ENCODE measurements at places on chromosomes 6 and 20.
A peak's percentile ranks its signal among the peaks of the same experiment; 100 is the strongest.

GRCh38 chr6:162140251-162140852 is 587.2 kb downstream of the PRKN start:
- DNase-seq, result no peak

DNA sequence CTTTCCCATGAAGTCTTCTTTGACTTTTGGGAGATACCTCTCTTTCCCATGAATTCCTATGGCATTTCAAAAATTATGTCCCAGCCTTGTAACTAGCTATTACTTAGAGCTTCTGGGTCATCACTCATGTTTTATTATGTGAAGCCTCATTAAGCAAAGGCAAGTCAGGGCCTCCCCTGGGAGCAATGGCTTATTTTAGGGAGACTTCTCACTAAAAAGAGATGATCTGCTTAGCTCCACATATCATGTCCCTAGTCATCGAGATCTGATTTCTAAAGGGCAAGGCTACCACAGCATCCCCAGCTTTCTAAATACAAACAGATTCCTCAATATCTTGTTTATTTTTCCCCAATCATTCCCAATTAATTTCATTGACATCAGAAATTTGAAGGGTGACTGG is 154.0 kb upstream of the MANEA start:
- DNase-seq, result no peak

DNA sequence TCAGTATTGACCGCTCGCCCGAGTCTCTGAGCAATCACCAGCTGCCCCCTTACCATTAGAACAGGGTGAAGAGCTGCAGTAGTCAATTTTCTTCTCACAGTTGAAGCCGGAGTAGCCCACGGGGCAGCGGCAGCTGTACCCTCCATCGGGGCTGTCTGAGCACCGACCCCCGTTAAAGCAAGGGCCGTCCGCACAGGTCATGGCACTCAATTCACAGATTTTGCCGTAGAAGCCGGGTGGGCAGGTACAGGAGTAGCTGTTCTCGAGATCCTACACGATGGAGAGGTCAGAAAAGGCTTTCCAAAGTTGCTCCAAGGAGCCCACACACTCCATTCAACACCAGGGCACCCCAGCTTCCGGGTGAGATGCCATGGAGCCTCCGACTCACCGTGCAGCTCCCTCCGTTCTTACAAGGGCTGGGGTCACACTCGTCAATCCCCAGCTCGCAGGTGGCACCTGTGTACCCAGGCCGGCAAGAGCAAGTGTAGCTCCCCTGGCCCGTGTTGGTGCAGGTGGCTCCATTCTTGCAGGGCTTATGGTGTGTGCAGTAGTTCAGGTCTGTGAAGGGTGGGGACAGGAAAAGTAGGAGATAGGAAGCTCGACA is 5.9 kb downstream of the DLL1 start:
- no peak for DNase-seq

DNA sequence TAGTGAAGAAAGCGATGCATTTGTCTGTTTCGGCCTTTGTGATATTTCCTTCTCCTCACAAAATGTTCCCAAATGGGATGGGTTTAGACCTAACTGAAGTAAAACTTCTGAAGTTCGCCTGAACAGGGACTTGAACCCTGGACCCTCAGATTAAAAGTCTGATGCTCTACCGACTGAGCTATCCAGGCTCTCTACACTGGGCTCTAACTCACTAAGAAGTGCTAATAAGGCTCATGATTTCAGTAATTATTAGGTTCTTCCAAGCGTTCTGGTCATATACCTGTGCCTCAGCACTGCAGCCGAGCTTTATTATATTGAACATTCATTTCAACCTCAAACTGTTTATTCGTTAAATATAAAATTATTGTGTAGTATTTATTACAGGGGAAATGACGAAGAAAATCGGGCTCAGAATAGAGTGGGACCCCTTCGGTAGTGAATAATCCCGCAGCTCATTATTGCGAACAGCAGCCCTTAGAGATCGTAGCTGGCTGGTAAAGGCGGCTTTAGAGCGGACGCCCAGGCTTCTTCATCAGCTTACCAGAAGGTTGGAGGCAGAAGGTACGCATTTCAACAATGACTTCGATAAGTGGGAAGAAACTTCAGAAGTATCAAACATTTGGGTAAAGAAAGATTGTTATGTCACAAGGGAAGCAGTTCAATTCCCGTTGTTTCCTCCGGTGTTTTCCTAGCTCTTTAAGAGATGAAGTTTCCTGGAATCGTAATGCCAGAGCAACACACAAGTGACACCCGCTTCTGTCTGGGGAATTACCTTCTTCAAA is 119.0 kb upstream of the ZNF184 start:
- DNase-seq, result peak; percentile 35
